Activated CD4-positive, alpha-beta T cell treated with anti-CD3 and anti-CD28 coated beads, Interleukin-2, amount 50 U/mL, for 4 hours (primary cell): ENCODE measurements at places on chromosomes 12 and 14.

- peak; percentile 79 for DNase-seq
Observed at GRCh38 chr14:77032844-77033621, 4.5 kb upstream of the IRF2BPL start.

- no peak for DNase-seq
Observed at GRCh38 chr12:82517027-82517426, 158.7 kb downstream of the METTL25 start.

- DNase-seq: no peak
Observed at GRCh38 chr12:19018302-19018970, 111.1 kb upstream of the PLEKHA5 start.

DNA sequence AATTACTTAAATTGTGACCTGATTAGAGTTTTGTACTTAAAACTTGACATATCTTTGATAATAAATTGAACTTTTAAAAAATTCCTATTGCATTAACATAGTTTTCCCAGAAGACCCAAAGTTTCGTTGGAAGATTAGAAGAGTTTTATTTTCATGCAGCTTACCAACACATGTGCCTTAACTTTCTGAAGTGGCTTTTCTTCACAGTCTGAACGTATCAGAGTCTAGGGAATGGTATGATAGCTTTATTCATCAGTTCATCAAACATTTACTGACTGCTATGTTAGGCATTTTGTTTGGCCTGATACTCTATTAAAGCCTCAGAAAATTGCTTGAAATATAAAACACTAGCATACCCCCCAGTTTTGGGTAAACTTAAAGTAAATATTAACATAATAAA is 65.2 kb downstream of the MARK3 start:
- DNase-seq: no peak

- DNase-seq: no peak
Observed at GRCh38 chr12:7017870-7018349, 366 bp downstream of the LPCAT3 start.
